ENCODE measurements at places on chromosomes 11 and 22. TPM values are rescaled to one million over a fixed set of nuclear protein-coding genes. Genes with fewer than 3 reads are reported as not detected.

Gene BCR
- 57.5 TPM for polyA plus RNA-seq

Gene PIK3IP1
- polyA plus RNA-seq: 10.2 TPM

Gene CDC42EP1
- polyA plus RNA-seq: 54.7 TPM

Gene LRRC56
- 4.3 TPM for polyA plus RNA-seq

Gene CPT1B
- 12.7 TPM for polyA plus RNA-seq

Gene KRTAP5-1
- polyA plus RNA-seq: not detected

Gene PICALM
- 227 TPM for polyA plus RNA-seq

Gene KCNJ1
- polyA plus RNA-seq: 65.7 TPM

Gene DEFB131B
- polyA plus RNA-seq: 1.6 TPM

Gene OR10D3
- not detected for polyA plus RNA-seq

Gene OR52N4
- not detected for polyA plus RNA-seq

Gene MMP1
- polyA plus RNA-seq: not detected

Gene OAF
- 51.3 TPM for polyA plus RNA-seq

Gene BLID
- not detected for polyA plus RNA-seq

Gene KBTBD3
- 14.3 TPM for polyA plus RNA-seq

Gene IGF2
- 964 TPM for polyA plus RNA-seq

Gene ANO1
- polyA plus RNA-seq: 16.7 TPM

Gene MB
- 0.47 TPM for polyA plus RNA-seq

Gene MYOD1
- not detected for polyA plus RNA-seq

Gene MPZL3
- 8.2 TPM for polyA plus RNA-seq

Gene FAU
- polyA plus RNA-seq: 808 TPM

Gene PGAP2
- polyA plus RNA-seq: 40.6 TPM

Gene OR52E8
- not detected for polyA plus RNA-seq

Gene FGF3
- not detected for polyA plus RNA-seq

Gene NRIP3
- 1.8 TPM for polyA plus RNA-seq
